ENCODE measurements at places on chromosomes 3 and 15.

GRCh38 chr15:24734396-24734795, 58.8 kb downstream of the NPAP1 start:
- DNase-seq = no peak

GRCh38 chr3:69547461-69547880, 161.6 kb upstream of the FRMD4B start:
- no peak for DNase-seq

DNA sequence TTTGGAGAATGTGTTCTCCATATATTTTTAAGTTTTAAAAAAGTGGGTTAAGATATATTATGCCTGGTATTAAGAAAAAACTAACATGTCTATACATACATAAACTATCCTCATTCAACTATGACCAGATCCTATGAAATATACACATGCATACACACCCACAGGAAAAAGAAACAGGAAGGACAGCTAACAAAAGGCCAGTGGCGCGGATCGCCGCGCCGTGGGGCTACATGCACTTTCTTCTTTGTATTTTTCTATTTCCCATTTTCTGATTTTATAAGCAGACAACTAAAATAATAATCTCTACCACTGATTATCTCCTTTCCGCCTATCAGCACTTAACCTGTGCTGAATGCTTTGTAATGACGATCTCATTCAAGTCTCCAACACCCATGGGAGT, 160.1 kb downstream of the OR4M2 start:
- DNase-seq = no peak

DNA sequence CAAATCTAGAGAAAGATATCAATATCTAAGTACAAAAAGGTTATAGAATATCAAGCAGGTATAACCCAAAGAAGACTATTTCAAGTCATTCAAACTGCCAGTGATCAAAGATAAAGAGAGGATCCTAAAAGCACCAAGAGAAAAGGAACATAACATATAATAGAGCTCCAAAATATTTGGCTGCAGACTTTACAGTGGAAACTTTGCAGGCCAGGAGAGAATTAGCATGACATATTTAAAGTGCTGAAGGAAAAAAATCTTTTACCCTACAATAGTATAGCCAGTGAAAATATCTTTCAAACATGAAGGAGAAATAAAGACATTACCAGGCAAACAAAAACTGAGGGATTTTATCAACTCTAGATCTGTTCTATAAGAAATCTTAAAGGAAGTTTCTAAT, 254.3 kb upstream of the ARHGEF26 start:
- DNase-seq = no peak

DNA sequence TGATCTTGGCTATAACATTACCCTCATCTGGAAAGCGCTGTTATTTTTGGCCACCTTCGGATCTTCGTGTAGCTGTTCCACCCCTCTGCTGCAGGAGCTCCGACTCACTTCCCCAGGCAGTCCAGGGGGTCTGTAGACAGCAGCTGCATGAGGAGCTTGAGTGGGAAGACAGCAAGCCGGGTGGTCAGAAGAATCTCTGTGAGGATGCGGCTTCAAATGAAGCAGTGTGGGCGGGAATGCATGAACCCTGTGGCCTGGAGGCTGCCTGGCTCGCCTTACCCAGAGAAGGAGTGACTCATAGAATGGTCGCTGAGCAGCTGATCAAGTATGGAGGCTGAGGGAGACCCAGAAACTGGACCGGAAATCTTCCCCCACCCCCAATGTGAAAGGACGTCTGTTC, 45.2 kb upstream of the NR2F2 start:
- no peak for DNase-seq

- DNase-seq = no peak
These were observed 53.4 kb downstream of the BTLA start for GRCh38 chr3:112445839-112446238.

- DNase-seq = no peak
These were observed 808.7 kb downstream of the GRM7 start for GRCh38 chr3:7669641-7670040.
